Prostate gland (tissue), 2 donors: ENCODE measurements at places on chromosomes 7 and 10. TPM values are rescaled to one million over a fixed set of nuclear protein-coding genes. Genes with fewer than 3 reads are reported as not detected.

DNA sequence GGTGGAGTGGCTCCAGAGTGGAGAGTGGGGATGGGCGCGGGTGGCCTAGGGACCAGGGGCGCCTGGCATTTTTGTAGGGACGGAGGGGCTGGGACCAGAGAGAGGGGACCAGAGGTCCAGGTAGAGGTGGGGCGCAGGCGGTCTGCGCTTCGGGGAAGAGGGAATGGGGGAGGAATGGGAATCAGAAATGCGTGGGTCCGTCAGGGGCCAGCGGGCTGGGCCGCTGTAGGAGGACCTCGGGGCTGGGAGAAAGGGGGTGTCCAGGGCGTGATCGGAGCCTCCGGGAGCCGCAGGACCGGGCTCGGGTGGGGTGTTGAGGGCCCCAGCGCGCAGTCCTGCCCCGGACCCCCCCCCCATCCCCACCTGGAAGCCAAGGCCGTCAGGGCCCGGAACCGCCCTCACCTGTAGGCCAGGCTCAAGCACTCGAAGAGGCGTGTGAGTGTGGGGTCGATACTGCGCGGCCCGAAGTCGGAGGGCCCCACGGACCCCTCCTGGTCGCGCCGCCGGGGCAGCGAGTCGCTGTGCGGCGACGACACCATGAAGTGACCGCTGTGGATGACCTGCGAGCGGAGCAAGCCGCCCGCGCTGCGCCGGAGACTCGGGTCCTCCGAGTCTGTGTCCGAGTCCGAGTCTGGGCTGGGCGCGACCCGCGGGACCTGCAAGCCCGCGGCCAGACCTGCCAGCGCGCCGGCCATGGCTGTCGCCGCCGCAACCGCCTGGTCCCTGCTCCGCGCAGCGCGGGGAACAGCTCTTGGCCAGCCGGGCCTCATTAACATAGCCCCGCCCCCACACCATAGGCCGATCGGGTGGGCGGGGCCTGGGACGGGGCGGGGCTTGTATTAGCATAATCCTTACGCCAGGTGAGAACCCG is at the start of gene MLXIPL:
Gene MLXIPL, minus strand, starts transcription at position 725 of the 871 bp plus-strand sequence. Its CDS starts 30 bp downstream, at position 695.
- DNase-seq = peak; percentile 87
- no peaks in the 10 kb centered on the region for H3K27me3 ChIP-seq
- H3K4me1 ChIP-seq = no peaks in the 10 kb centered on the region
- H3K4me3 ChIP-seq = peak within 1 kb of the TSS; percentile 21
- no peak within 1 kb of the TSS for H3K27ac ChIP-seq

GRCh38 chr10:88466786-88467185 is 116.3 kb downstream of the RNLS start:
- H3K4me3 ChIP-seq = no peak overlapping the region
- no peaks in the 10 kb centered on the region for H3K27me3 ChIP-seq

TDRD1 gene
- total RNA-seq = not detected

THNSL1 gene
- 2.4 TPM for total RNA-seq

SPDYE2 gene
- total RNA-seq = 1.8 TPM

CTNNA3 gene
- 7.2 TPM for total RNA-seq

ZPBP gene
- not detected for total RNA-seq
